Posterior cingulate gyrus (tissue), 11 donors: ENCODE measurements at places on chromosomes 5 and 9.

DNA sequence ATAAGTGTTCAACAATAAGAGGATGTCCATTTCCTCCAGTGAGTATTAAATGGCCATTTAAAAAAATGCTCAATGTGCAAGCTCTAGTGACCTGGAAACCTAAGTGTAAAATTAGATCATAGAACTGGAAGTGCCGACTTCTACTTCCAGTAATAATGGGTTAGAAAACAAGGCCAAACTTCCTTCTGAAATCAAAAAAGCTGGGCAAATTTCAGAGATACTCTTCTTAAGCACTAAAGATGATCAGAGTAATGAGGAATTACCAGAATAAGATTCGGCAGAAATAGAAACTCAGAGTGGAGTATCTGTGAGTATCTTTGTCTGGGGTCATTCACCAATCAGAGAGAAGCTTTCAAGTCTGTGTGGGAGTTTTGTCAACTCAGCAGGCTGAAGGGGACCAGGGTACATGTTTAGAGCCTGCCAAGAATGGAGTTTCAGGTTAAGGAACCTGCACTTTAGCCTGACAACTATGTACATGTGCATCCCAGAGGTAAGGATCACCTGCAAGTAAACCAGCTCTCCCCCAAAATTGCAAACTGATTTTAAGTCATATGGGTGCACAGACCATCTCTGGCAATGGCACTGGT is 17.1 kb downstream of the FCN2 start:
- DNase-seq, result no peak

DNA sequence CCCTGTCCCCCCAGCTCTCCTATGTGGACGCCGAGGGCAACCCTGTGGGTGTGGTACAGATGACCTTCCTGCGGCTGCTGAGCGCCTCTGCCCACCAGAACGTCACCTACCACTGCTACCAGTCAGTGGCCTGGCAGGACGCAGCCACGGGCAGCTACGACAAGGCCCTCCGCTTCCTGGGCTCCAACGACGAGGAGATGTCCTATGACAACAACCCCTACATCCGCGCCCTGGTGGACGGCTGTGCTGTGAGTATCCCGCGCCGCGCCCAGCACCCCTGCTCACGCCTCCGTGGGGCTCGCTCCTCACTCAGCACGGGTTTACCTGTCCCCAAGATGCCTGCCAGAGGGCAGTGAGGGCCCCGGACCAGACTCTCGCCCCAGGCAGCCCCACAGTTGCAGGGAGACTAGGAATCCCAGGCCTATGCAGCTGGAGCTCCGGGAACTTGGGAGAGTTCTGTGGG is 45.6 kb upstream of the FCN2 start:
- peak; percentile 81 for DNase-seq

- no peak for DNase-seq
These were observed 848.8 kb downstream of the MAT2B start for GRCh38 chr5:164354139-164354751.

- no peak for DNase-seq
These were observed 1.7 kb upstream of the SSBP2 start for GRCh38 chr5:81752644-81752963.

DNA sequence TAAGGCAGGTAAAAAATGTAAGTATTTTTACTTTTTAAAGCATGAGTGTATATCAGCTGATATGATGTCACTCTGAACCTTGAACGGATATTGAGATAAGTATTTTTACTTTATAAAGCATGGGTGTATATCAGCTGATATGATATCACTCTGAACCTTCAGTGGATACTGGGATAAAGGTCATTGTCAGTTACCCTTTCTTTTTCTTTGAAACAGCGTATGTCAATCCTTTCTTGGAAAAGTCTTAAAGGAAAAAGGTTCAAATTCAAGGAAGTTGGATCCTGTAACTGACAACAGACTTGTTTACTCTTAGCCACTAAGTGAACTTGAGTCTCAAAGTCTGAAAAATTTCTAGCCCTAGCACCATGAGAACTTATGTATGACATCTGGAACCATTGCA is 61.7 kb upstream of the IFNK start:
- DNase-seq, result no peak

DNA sequence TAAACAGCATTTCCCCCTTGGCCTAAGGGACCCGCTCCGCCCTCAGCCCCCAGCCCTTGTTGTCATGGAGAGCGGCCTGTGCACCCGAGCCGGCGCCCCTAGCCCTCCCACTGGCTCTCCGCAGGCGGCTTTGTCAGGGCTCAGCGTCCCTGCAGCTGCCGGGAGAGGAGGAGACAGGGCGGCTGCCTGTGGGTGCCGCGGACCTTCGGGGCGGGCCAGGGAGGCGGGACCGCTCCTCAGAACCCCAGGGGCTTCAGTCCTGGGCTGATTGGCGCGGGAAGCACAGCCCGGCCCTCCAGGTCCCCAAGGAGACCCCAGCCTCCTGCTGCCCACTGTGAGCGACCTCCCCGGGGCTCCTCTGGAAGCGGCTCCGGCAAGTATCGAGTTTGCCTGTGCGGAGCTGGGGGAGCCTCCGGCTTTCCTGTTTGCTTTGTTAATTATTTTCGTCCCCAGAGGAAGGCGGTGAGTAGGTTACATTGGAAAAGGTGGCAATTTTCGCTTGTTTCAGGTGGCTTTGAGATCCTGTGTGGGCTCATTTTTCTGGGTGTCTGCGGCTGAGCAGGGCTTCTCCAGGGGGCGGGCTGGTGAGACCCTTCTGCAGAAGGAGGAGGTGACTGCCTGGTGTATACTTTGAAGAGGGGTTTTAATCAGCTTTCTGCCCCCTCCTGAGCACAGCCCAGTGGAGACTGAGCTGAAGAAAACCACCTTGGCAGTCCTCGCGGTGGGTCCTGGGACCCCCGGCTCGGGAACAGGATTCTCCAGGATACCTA is at the start of gene FGD3:
FGD3 (plus strand) TSS at position 256 of the 770 bp plus-strand sequence. CDS start 28,734 bp downstream, outside the sequence.
- peak; percentile 76 for DNase-seq

GRCh38 chr5:168366116-168366515 is 74.7 kb downstream of the WWC1 start:
- DNase-seq, result no peak

GRCh38 chr5:127723571-127723970 is 20.4 kb downstream of the CCDC192 start:
- DNase-seq, result no peak

GRCh38 chr5:119681734-119682133 is 52.4 kb downstream of the FAM170A start:
- DNase-seq, result no peak

- DNase-seq, result no peak
These were observed 267.7 kb downstream of the DENND1A start for GRCh38 chr9:123662057-123662776.

DNA sequence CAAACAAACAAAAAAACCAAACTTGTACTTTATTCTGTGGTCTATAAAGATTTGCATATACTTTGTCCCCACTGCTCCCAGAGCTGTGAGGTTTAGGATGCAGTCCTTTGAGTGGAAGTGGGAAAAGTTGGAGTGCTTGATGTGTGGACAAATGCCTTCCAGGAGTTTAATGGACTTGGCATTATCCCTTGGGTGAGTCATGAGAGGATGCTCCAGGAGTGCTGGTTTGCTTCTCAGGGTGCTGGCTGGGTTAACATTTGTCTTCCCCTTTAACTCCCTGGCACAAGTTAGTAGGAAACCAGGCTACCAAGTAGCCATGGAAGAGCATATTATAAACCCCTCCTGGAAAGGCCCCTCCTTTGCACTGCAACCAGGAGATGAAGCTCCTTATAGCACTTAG is 417.4 kb upstream of the RIOK2 start:
- DNase-seq, result no peak

DNA sequence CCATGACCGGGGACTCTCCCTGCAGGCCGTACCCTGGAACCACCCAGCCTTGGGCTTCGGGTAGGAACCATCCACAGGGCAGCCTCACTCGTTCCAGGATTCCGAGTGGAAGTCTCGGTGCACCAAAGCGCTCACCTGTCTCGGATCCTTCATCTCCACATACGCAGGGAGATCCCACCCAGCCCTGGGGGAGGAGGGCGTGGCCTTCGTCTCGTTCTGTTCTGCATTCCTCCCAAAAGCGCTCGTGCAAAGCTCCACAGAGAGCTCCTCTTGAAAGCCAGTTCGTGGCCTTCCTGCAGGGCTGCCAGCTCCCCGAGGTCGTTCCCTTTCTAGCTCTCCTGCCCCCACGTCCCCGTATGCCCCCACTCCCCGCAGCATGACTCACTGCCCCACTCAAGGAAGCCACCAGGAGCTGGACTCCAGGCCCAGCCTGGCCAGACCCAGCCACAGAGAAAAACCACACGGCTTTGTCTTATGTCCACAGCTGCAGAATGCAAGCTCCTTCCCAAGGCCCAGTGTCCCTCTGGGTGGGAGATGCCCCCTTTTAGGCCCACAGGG is 65.0 kb upstream of the SARDH start:
- DNase-seq, result no peak

GRCh38 chr5:54717870-54718269 is 200.3 kb downstream of the SNX18 start:
- no peak for DNase-seq

DNA sequence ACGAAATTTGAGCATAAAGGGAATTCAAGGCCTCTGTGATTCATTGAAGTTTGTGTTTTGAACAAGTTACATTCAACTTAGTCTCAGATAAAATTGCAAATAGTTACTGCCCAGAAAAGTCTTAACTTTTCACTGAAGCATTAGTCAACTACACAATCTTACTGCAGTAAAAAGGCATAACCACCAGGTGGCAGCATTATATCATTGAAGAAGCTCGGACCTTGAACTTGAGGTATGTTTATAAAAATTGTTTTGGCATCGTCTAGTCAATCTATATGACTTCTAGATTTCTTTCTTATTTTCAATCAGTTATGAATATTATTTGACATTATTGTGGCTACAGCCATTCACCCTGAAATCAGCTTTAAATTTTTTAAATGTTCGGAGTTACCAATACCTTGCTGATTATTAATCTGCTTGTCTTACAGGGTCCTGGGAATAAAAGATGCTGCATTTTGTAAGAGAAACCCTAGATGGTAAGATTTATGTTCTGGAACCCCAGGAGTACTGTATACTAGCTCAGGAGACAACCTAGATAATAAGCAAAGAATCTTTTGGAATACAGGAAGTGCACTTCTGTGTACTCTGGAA is 83.9 kb upstream of the GRAMD2B start:
- DNase-seq, result no peak

- no peak for DNase-seq
These were observed 428.4 kb downstream of the KDM4C start for GRCh38 chr9:7186175-7186574.

- no peak for DNase-seq
These were observed 44.4 kb downstream of the CAST start for GRCh38 chr5:96706433-96707111.

DNA sequence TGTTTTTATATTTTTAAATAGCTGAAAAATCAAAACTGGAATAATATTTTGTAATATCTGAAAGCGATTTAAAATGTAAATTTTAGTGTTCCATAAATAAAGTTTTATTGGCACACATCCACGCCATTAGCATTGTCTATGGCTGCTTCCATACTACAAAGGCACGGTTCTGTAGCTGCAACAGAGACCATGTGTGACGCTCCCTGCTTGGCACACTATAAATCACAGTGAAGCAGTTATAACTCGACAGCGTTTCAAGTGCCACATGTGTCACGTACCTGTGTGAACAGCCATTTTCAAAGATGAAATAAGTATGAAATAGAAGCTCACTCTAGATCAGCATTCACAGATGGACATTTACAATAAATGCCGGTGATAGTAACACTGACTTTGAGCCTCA is 810.1 kb upstream of the WWC1 start:
- DNase-seq, result no peak

DNA sequence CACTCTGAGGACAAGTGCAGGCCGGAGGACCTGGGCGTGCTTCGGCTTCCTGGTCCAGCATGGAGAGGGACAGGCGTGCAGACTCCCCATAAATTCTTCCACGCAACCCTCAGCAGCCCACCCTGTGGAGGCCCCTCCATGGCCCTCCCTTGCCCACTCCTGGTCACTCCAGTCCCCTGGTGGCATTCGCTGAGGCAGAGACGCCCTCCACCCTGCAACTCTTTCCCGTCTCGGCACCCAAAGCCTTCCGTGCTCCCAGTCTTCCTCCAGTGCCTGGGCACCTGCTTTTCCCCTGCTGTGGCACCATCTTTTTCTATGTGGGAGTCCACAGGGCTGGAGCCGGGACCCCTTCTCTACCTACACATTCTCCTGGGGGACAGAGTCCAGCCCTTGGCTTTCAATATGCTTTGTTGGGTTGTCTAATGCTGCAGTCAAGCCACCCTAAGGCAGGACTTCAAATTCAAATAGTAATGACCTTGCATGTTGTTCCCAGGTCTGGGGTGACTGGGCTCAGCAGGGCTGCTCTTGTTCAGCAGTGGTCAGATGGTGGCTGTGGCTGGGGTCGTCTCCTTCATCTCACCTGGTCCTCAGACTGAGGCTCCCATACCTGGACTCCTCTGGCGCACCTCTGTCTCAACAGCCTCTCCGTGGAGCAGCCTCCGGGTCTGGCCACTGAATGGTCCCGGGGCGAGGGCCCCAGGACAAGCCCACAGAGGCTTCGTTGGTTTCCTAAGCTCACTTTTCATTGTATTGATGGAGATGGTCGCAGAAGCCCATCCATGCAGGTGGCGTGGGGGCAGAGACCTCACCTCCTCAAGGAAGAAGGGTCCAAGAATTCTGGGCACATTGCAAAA is 15.2 kb downstream of the MRPL36 start:
- DNase-seq, result no peak

DNA sequence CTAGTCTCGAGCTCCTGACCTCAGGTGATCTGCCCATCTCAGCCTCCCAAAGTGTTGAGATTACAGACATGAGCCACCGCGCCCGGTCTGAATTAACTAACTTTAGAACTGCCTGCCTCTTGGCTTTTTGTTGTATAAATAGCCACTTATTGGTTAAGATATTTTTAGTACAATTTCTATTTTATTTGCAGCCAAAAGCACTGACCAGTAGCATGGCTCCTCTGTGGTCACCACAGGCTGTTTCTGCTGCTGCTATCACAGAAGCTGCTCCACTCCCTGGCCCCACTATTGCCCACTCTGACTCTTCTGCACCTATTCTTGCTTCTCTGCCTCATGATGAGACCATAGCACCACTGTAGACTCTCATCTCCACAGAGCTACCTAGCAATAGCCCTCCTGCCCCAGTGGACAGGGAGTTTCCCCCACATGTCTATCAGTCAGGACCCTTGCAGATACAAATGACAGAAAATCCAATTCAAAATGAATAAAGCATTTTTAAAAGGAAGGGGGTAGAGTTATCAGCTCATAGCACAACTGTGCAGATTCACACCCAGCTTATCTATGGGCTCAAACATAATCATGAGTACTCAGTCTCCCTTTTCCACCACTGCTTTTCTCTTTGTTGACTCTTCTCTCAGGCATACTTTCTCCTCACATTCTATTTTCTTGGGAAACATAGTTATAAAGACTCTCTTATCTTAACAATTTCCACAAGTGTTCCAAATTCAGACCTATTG is 151.8 kb upstream of the EPB41L4A start:
- no peak for DNase-seq

GRCh38 chr5:39337252-39337915 is 26.9 kb downstream of the C9 start:
- no peak for DNase-seq

DNA sequence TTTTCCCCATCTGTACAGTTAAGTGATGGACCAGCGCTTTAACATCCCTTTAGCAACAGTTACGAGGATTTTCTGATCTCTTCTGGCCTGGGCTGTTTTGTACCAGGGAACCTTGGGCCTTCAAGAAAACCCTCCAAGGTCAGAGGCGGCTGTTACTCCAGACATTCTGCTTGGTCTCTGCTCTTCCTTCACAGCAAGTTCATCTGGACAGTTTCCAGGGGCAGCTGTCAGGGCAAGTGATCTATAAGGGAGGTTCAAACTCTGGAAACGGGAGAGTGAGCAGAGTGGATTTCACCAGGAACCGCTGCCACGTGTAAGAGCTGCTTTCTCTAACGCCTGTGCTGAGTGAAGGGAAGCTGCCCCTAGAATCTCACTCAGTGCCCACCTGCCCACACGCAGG is 36.7 kb downstream of the ZNF618 start:
- no peak for DNase-seq
